ENCODE measurements at places on chromosomes 1 and 21.
A peak's percentile ranks its signal among the peaks of the same experiment; 100 is the strongest.

DNA sequence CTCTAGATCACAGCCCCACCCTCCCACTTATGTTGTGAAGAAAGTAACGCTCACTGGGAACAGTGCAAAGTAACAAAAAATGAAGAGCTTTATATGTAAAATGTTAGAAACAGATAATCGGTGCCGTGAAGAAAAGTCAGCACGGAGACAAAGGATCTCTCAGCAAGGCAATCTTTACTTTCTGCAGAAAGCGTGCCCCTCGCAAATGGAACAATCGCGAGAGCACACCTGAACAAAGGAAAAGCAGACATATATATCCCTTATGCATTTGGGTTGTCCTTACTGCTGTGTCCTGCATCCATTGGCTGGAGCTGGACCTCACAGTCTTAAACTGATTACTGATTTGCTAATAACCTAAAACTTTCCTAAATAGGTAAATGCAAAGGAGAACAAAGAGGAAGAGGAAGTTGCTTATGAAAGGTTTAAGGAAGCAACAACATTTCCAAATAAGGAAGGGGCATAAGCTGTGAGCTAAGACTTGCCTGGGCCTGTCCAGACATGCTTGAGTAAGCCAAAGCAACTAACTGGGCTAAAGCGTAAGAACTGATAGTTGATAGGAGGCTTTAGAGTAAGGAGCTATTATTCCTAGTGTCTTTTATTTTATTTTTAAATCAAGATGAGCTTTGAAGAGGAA lies 89.7 kb downstream of the GTF2B start:
- peak; percentile 42 for DNase-seq

DNA sequence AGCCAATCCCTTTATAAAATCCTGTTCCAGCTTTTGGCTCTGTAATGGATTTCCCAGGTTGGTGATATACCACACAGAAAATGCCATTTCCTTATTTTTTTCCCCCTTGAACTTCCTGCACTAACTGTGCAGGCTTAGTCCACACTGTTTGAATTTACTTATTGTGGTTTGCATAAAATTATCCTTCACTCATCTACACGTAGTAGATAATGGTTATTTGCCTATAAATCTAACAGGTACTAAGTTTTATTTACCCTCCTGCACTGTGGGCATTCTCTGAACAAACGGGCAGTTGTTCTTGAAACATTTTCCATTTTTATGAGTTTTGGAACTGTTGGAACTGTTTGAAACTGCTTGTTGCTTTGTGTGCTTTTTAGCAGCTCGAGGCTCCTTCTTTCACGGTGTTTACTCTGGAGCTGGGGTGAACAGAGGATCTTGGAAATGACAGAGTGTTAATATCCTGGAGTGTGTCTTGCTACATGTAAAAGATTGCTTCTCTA lies 23.0 kb upstream of the KIFAP3 start:
- no peak for DNase-seq

DNA sequence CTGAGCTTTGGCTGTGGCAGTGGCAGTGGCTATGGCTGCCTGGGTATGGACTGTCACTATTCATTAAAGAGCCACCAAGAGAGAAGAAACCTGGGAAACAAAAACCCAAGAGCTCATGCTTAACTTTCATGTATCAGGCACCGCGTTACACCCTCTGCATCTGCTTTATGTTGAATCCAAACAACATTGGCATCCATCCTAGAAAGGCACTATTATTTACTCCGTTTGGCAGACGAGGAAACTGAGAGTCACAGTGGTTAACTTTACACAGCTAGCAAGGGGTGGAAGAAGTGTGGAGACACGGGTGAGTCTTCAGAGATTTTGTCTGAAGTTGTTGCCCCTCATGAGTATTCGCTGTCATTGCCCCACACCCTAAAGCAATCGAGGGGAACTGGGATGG lies 63.8 kb downstream of the PLXNA2 start:
- no peak for DNase-seq

DNA sequence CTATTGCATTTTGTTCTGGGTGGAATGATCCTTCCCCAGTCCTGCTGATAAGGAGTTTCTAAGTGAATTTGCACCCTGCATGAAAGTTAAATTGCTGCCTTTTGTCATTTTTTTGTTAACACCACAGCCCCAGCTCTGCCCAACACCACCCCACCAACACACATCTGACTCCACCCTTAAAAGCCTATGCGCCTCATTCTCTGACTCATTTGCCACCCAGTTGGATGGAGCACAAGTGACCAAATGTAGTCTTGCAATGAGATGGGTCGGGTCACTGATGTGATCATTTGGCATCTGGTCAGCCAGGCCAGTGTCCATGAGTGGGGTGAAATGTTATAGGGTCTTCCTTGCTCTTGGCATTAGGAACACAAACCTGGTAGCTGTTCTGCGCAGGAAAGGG lies 256.8 kb downstream of the KAZN start:
- no peak for DNase-seq

DNA sequence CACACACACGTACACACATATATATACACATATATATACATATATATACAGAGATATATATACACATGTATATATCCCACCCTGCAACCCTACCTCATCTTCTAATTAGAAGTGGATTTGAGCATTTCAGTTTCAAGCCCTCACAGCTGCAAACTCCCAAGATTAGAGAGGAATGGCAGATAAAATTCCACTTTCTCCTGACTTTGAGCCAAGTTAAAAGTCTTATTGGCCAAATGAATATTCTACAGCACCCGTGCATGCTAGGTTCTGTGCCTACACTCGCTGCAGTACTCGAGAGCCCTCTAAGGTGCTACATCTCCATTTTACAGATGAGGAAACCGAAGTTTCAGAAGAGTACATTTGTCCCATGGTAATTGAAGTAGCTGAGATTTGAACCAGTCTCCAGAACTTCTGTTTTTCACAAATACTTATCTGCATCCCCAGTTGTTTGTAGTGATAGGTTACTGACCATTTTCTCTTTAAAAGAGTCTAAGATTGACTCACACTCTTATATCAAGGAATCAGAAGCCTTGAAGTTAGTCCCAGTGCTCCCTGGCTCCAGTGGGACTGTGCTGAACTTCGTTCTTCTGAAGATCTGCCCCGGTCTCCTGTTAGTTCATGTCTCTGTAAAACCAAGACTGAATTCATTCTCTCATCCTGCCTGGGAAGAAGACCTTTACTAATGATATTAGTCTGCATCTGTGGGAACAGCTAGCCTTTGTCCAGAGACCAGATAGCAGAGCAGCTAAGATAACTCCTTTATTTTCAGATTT lies 292.1 kb downstream of the TM2D1 start:
- DNase-seq = no peak

GRCh38 chr1:245292553-245292952 lies 137.8 kb downstream of the KIF26B start:
- no peak for DNase-seq

DNA sequence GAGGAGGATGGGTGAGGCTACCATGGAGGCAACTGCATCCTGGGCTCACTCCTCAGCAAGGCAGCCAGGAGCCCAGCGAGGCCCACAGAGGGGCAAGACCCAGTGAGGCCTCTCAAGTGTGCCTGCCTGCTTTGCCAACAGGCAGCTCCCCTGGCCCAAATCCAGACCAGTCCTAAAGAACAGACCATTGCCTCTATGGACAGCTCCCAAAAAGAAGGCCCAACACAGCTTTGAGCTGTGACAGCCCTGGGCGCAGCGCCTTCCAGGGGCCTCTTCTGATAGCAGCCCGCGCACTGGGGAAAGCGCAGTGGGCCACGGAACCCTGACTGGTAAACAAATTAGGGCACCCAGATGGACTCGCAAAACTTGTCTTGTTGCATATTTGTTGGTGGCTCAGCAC lies 25.5 kb downstream of the C1orf198 start:
- no peak for DNase-seq

GRCh38 chr1:9413071-9413876 lies 120.6 kb downstream of the SPSB1 start:
- peak; percentile 95 for DNase-seq

DNA sequence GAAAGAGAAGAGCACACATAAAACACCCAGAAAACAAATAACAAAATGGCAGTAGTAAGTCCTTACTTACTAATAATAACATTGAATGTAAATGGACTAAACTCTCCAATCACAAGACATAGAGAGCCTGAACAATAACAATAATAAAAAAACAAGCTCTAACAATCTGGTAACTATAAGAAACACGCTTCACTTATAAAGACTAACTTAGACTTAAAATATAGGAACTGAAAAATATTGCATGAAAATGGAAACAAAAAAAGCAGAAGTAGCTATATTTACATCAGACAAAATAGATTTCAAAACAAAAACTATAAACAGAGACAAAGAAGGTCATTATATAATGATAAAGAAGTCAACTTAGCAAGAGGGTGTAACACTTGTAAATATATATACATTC lies 83.1 kb upstream of the LYPLAL1 start:
- DNase-seq = no peak

- DNase-seq = no peak
Observed at GRCh38 chr1:37437087-37437486, 37.3 kb upstream of the ZC3H12A start.

DNA sequence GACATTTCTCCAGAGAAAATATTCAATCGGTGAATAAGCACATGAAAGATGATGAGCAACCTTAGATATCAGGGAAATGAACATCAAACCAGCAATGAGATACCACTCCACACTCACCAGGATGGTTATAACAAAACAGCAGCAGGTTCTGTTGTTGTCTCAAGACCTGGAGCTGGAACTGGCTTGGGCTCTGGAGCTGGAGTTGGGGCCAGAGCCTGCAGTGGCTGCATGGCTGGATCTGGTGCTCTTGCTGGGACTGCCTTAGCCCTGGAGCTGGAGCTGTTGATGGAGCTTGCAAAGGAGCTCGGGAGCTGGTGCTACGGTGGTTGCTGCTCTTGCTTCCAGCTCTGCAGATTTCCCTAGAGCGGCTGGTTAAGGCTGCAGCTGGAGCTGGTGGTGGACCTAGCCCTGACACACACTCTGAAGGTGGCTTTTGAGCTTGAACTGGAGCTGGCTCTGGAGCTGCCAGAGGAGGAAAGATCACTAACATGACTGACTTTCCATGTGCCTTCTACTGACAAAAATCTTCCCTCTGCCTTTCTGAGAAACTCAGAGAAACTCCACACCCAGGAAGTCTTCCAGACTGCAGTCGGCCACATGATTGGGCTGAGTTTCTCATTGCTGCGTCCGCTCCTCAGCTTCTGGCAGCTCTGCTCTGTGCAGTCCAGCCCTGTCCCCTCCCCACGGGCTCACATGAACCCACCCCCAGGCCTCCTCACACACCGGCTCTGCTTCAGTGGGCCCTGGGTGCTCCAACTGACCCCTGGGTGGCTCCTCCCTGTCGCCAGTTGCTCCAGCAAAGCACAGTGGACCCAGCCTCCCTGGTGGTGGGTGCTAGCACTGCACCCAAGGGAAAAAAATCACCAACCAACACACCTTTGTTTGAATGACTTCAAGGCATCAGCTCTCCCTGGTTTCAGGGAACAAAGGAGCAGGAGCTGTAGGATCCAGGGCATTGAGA lies 139.1 kb upstream of the FMN2 start:
- DNase-seq = no peak

- DNase-seq = no peak
Observed at GRCh38 chr1:163477276-163477830, 155.6 kb downstream of the NUF2 start.

DNA sequence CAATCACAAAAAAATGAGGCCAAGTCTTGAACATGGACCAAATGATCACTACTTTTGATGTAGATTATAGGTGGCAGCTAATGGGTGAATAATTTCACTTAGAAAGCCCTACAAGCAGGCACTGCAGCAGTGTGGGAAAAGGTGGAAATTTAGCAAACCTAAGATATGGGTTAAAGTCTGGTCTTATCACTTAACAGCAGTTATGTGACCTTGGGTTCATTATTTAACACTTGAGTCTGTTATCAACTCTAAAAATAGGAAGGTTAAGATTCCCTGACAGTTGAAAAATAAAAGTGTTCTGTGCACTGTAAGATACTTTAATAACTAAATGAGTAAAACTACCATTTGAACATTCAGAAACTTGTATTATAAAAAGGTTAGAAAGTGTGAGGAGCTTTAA lies 47.5 kb downstream of the SSX2IP start:
- no peak for DNase-seq
